ENCODE measurements at places on chromosomes 6 and 20.

GRCh38 chr6:85544776-85545175, 48.9 kb downstream of the SNX14 start:
- no peak for DNase-seq

GRCh38 chr6:159572439-159573110, 120.5 kb downstream of the SOD2 start:
- DNase-seq = no peak

DNA sequence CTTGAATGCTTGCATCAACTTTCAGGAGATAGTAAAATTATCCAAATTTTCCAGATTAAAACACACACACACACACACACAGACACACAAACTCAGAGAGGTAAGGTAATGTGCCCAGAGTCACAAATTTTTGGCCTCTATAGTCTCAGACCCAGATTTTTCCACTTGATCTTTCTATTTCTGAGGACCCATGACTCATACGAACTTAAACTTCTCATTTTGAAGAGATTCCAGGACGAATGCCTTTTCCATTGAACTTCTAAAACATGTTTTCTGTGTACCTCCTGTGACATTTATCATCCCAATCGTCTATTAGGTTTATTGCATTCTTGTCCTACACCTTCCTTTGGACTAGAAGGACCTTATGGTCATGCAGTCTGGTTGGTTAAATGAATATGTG, 172.9 kb upstream of the COL21A1 start:
- DNase-seq = no peak

GRCh38 chr20:227439-228105, 514 bp downstream of the DEFB129 start:
- no peak for DNase-seq

DNA sequence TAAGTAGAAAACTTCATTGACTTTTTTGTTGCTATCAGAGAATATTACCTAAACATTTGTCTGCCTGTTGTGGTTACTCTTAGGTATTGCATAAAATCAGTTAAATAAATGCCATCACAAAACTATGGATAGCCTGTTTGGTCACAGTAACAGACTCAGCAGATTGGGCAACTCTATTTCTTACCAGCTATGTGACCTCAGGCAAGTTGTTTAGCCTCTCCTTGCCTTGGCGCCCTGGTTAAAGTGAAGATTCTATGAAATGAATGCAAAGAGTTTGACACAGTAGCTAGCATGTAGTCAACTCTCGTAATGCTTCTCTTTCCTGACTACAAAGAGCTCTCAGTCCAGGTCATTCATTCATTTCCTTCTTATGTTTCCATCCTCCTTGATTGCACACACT, 82.5 kb upstream of the ID4 start:
- no peak for DNase-seq

- DNase-seq = no peak
These were observed 557 bp upstream of the DHX35 start for GRCh38 chr20:38961530-38962043.

DNA sequence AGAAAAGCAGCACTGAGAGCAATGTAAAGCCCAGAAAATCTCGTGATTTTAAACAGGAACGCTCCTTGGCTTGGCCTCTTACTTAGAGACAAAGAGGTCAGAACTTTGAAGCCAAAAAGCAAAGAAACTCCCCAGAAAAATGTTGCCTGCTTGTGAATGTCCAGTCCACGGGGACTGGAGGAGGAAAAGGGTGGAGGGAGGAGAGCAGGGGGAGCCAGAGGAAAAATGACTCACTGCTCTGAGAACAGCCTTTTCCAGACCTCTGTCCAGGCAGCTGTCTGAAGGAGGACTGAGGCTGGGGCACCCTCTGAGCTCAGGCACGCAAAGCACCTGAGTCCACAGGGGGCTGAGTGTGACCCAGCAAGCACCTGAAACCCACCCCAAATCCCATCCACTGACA, 64.7 kb downstream of the TRAM2 start:
- DNase-seq = no peak

- DNase-seq = no peak
These were observed 41.8 kb downstream of the GPX5 start for GRCh38 chr6:28567506-28567905.

DNA sequence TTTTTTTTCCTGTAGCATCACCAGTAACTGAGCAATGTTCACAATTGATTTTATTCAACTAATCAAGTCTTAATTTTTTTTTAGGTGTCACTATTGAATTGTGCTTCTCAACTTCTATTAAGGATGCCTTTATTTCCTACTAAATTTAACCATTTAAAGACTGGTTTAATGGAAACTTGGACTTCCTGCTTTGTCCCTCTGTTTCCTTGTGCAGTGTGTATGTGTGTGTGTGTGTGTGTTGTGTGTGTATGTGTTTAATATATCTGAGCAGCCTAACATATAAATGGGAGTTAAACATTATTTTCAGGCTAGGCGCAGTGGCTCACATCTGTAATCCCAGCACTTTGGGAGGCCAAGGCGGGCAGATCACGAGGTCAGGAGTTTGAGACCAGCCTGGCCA, 1.8 kb downstream of the SERPINB6 start:
- DNase-seq = no peak

- no peak for DNase-seq
These were observed 376.9 kb downstream of the PHF3 start for GRCh38 chr6:64012351-64013001.

DNA sequence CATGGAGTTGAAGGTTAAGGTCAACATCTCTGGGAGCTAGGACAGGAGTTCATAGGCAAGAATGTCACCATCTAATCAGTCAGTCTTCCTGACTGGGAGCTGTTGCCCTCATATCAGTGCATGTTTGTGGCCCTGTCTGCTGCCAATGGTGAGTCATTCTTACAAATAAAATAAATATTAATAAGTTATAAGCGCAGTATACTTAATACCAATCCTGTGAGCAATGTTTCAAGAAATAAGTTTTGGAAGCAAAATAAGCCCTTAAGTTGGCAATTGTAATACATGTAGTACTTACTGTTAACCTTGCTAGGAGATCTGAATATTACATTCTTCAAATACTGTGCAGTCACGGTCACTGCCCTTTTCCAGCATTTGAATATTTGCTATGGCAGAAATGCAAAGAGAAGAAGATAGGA, 20.2 kb upstream of the MDGA1 start:
- no peak for DNase-seq

DNA sequence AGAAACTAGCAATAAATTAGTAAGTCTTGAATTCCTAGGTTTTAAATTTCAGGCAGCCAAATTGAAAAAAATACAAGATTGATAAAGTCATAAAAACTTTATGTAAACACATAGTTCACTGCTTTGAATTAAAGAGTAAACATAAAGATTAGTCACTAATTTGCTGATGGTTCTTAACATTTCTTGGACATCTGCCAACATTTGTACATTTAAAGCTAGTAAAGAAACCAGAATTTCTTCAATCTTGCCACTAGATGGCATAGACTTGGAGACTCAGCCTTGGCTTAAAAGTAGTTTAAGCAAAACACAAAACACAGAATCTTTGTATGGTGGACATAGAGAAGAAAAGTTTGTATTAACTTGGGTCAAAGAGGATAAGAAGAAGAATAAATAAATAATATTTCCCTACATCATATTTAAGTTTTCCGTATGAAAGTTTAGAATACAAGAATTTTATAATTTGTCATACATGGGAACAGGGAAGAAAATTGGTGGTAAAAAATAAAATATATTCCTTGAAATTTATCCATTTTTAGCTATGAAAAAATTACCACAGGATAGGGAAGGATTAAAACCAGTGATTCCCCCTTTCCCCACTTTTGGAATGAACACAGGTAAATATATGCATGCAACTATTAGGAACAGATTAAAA, 41.7 kb upstream of the FAM135A start:
- DNase-seq = no peak

- DNase-seq = no peak
These were observed 274.3 kb downstream of the CD109 start for GRCh38 chr6:73969971-73970970.

GRCh38 chr6:149681209-149681608, 32.7 kb upstream of the KATNA1 start:
- DNase-seq = no peak

GRCh38 chr6:167404385-167405049, 79.6 kb downstream of the TTLL2 start:
- DNase-seq = no peak

GRCh38 chr20:61045876-61046585, 206.0 kb upstream of the CDH4 start:
- no peak for DNase-seq

- DNase-seq = no peak
These were observed 63.5 kb downstream of the CLIC5 start for GRCh38 chr6:45952168-45952529.

GRCh38 chr6:133055441-133055966, 185.7 kb upstream of the EYA4 start:
- no peak for DNase-seq

DNA sequence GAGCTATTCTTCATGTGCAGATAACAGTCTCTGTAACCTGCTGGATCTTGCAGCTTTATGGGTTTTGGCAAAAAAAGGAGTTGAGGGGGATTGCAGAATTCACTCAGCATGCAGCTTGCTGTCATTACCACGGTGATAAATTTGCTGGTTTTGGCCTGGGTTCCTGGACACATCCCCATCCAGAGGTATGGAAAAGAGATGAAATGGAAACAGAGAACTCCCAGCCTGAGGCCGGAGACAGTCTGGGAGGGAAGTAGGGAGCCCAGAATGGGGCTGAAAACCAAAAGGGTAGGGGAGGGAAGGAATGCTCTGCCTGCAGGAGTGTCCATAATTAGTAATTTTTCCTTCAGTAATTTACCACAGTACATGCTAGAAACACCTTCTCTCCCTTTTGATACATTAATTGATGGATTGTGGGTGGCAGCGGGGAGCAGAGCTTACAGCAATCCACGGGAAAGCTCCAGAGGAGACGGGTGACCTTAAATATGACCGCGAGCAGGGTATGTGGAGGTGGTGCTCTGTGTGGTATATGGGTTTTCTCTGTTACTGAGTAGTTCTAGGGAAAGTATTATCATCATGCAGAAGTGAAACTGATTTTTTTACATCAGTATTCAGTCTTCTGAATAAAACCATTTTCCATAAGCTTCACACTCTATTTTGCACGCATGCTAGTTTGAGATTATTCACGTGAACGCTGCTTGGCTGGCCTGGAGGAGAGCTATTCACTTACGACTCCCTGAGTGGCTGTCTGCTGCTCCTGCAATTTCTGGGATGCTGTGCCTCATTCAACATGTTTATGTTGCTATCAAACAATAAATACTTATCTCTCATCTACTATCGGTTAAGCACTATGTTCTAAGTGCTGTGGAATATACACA, 66.3 kb upstream of the KCNK16 start:
- DNase-seq = no peak

DNA sequence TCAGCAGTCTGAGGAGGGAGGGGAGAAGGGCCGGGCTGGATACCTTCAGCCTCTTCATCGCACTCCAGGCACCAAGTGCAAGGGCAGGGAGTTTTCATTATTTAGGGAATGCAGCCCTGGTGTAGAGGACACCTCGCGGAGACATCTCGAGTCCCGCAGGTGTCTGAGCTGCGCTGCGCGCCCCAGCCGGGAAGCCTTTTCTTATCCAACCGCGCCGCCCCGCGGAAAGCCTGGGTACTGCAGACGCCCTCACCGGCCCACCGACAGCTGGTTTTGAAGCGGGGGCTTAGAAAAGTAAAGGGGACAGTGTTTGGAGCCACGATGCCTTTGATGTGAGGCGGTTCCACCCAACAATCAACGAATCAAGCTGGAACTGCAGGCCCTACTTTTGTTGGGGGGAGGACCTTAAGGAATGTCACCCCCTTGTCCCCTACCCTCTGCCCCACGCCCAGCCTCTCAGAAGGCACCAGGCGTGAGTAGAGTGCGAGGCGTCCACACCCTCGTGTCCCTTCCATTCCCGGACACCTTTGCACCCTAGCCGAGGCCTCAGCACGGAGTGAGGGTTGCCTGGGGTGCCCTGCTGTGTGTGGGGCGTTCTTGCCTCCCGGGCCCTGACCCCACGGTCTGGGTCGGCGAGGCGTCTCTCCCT, 8.6 kb downstream of the NKX2-2 start:
- no peak for DNase-seq

DNA sequence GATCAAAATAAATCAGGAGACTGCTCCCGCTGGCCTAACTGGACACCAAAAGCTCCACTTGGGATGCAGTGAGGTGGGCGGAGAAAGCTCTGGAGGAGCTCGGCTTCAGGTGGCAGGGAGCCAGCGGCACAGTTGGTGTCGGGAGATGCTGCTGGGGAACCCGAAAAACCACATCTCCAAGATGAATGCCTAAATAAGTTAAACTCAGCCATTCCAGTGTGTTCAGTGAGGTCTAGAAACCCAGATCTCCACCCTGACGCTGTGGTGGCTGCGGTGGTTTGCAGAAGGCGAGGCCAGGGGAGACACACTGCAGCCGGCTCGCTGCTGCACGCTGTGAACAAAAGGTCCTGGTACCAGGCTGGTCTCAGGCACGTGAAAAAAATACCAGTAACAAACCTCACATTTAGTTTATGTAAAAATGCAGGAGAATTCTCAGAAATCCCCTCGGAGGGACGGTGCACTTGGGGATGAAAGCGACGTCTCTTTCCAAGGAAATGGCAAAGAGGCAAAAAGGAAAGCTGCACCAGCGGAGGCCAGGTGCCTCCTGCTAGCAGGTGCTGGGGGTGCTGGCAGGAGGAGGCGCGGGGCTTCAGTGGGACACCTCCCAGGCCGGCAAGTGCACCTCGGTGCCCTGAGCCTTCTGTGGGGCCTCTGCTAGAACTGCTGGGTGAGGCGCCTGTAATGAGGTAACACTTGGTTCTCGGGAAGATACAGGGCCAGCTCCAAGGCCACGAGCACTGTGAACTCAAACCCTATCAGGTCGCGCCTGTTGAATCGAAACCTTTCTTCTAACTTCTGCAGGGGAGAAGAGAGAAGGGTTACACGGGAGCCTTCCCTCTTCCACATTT, 3.6 kb downstream of the RPS21 start:
- no peak for DNase-seq

- DNase-seq = no peak
These were observed 57.1 kb upstream of the RBM24 start for GRCh38 chr6:17224056-17224455.

DNA sequence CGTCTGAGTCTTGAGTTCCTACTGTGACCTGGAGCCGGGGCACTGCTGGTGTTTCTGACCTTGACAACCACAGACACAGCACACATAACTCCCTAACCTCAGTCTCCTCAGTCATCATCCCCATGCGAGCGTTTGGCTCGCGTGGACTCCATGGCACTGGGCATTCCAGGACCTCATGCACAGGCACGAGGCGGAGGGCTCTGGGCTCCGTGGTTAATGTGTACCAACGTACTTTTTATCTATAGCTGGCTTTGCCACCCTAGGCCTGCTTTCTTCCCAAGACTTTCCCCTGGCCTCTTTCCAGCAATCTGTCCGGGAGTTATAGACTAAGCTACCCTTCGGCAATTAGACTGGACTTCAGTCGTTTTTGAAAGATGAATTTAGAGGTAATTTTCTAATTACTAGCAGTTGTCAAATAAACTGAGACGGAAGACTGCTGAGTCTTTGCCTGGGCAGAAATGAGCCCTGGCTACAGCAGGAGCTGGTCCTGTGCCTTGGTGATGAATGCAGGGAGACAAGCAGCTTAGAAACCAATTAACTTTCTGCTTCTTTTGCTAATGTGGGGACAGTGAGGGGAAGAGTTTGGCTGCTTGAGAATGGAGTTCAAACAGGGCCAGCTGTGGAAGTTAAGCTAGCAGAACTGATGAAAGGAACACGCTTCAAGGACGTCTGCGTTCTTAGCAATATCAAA, 16.1 kb upstream of the CTCFL start:
- no peak for DNase-seq

Data from GM12892 (cell line).